GM13976 (cell line): ENCODE measurements at places on chromosomes 5 and 9.
A peak's percentile ranks its signal among the peaks of the same experiment; 100 is the strongest.

DNA sequence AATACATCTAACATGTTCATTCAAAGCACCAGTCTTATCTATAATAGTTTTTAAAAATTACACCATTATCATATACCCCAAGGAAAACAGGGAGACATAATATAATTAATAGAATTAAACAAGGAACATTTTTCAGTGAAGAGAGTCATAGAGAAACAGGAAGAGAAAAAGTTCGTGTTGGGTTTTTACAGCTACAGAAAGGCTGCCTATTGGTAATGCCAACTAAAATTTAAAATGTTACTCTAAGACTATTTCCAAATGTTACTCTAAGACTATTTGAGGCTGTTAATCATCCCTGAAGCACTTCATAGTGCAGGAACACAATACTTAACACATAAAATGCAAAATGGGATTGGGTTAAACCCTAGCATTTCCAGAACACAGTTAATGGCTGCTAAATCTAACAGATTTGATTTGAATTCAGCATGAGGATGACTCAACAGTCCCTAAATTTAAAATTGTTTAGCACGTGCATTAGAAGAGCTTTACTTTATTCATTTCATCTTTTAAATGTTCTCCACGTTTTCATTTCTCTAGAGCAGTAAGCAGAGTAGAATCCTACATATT is 54.5 kb downstream of the OXCT1 start:
- DNase-seq: no peak

DNA sequence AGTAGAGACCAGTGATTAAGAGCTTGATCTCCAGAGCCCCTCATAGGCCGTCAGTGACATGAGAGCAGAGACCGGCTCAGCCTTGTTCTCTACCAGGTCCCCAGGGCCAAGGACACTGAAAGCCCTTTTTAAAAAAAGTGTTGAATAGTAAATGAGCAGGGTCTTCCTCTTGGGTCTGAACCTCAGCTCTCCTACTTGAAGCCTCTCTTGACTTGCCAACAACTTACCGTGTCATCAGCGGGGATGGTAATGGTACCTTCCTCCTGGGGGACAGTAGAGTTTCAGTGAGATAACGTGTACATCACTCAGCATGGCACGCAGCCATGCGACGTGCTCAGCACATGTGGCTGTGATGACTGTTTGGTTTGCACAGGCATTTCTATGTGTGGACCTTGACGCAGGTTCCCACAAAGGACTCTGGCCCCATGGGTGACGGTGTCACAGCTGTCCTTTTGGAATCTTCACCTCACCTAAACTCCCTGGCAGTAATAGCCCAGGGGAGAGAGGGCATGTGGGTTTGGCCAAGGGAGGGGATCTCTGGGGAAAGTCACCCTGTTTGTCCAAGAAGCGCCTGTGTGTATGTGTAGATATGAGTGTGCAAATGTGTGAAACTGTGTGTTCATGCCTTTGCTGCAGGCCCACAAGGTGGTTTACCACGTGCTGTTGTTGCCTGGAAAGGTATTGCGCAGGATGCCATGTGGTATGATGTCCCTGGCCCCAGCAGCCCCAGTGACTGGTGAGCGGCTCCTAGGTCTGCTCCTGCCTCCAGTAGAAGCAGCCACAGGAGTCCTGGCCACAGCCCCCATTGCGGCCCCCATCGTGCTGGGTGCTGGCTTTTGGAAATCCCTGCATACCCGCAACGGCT is 18.7 kb downstream of the ERGIC1 start:
- no peak for DNase-seq

- no peak for DNase-seq
Observed at GRCh38 chr9:105855987-105856386, 161.6 kb downstream of the TMEM38B start.

DNA sequence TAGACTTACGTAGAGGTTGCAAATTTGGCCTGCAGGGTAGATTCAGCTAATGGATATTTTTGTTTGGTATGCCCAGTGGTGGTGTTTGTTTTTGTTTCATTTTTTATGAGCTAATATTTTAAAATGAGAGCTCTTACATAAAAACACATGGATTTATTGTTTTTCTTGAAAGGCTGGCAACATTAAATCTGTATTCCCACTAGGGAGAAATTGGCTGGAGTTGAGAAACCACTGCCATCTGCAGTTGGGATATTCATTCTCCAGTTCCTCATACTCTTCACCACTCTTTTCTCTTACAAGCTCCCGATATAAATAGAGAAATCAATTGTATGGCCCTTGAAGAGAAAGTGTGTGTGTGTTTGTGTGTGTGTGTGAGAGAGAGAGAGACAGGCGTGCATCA is 143.3 kb downstream of the ALDH1A1 start:
- DNase-seq: no peak

DNA sequence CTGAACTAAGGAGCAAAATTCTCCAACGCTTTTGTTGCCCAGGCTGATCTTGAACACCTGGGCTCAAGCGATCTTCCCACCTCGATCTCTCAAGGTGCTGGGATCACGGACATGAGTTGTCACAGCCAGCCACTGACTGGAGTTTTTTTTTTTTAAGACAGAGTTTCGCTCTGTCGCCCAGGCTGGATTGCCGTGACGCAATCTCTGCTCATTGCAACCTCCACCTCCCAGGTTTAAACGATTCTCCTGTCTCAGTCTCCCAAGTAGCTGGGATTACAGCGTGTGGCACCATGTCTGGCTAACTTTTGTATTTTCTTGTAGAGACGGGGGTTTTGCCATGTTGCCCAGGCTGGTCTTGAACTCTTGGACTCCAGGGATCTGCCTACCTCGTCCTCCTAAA is 58.2 kb downstream of the EHMT1 start:
- no peak for DNase-seq

DNA sequence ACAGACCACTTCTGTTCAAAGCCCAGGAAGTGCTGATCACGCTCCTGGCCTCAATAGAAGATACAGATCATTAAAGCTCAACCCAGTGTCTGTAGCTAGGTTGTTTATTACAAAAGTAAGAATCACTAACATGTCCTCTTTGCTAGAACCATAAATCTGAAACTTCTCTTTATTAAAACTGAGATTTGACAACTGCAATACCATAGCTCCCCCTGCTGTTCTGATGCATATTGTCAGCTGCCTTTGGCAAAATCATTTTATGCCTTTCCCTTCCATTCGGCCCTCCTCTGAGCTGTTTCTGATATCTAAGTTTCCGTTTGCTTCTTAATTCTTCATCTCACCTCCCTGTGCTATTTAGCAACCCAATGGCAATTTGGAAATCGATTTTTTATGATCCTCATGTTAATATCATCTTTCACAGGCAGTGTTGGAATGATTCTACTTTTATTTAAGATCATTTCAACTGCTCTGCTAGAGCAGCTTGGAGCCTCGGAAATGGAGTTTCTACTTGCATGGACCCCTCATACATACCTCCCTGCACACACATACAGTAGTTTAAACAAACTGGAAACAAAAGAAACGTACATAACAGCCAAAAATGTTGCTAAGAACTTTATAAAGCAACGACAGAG is 998.8 kb downstream of the MAT2B start:
- peak; percentile 26 for DNase-seq

DNA sequence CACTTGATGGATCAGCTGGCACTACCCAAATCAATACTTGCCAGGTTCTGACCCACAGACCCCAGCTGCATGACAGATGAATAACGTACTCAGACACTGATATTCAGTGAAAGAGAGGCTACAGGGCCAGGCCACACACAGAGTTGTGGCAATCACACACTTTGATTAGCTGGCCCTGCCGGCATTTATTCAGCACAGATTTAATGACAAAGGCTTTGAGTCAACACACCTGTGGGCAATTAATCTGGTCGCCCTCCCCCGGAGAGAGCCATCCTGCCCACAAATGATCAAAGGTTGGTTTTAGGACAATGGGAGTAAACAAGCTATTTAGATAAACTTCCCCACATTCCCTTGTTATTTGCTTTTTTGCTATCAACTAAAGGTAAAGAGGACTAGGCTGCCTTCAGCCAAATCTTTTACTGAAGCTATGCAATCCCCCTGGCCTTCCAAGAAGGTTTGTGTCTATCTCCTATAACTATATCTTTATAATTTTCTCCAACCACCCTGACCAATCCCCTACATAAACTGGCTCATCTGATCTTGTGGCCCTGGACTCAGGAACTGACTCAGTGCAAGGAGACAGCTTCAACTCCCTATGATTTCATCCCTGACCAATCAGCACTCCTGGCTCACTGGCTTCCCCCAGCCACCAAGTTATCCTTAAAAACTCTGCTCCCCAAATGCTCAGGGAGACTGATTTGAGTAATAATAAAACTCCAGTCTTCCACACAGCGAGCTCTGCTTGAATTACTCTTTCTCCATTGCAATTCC is 12.7 kb upstream of the TRIM32 start:
- DNase-seq: no peak

- DNase-seq: no peak
Observed at GRCh38 chr9:69045821-69046220, 10.3 kb downstream of the FXN start.

DNA sequence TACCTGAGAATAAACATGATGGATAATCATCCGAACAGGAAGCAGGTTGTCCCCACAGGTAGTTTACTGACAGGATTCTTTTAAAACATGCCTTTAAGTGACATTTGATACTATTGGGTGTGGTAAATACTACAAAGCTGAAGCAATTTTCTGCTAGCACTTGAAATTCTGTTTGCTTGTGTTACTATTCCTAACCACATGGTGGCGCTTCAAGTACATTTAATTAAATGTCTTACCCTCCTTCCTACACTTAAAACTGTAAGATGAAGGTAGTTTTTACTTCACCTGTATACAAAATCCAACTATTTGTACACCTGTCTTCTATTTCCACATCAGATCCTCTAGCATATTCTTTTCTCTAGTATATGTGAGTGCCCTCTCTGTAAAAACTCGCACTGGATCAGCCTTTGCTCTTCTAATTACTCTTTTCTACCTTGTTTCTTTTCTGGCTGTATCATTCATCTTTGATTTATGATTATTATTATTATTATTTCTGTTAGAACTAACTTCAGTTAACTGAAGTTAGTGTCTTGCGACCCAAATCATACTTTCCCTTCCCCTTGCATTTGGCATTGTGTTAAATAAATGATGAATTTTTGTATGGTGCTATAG is 18.4 kb downstream of the SLC25A46 start:
- DNase-seq: no peak

DNA sequence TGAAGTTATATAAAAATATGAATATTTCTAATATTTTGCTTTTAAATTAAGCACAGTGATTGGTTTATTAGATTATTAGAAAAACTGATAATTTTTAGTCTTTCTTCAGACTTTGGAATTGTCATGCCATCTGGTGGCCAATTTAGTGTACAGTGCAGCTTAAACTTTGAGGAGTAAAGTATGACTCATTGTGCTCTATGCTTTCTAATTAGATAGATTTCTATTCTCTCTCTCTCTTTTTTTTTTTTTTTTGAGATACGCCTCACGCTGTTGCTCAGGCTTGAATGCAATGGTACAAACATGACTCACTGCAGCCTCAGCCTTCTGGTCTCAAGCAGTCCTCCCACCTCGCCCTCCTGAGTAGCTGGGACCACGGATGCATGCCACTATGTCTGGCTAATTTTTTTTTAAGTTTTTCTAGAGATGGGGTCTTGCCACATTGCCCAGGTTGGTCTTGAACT is 42.1 kb upstream of the GPR21 start:
- DNase-seq: peak; percentile 51

GRCh38 chr5:91794455-91794854 is 411.3 kb upstream of the ARRDC3 start:
- no peak for DNase-seq

DNA sequence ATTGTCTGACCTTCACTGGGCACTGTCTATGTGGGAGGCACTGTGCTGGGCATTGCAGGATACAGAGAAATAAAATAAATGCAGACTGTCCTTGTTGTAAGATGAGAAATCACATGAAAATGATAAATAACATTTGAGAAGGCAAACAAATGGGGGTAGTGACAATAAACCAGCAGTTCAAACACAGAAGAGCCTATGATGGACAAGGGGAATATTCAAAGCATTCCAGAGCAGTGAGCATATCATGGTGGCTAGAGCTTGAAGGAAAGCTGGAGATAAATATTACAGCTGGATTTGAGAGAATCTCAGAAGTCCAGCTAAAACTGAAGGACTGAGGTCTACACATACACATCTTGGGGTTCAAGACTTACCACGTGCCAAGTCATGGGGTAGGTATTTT is 209.9 kb downstream of the ASTN2 start:
- DNase-seq: no peak

DNA sequence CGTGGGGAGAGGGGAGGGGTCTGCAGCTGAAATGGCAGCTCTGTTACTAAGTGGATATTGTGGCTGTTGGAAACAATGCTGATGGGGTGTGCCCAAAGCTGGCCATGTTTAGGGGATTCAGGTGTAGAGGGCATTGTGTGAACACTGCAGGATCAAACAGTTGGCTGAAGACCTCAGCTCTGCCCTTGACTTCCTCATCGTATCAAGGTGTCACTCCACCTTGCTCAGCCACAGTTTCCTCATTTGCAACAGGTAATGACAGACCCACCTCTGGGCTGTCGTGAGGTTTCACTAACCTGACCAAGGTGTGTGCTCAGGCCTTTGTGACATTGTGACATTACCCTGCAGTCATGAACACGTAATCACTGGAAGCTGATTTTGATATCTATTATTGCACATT is 111.9 kb downstream of the ICE1 start:
- no peak for DNase-seq
